ENCODE measurements at places on chromosomes 6 and 20.

DNA sequence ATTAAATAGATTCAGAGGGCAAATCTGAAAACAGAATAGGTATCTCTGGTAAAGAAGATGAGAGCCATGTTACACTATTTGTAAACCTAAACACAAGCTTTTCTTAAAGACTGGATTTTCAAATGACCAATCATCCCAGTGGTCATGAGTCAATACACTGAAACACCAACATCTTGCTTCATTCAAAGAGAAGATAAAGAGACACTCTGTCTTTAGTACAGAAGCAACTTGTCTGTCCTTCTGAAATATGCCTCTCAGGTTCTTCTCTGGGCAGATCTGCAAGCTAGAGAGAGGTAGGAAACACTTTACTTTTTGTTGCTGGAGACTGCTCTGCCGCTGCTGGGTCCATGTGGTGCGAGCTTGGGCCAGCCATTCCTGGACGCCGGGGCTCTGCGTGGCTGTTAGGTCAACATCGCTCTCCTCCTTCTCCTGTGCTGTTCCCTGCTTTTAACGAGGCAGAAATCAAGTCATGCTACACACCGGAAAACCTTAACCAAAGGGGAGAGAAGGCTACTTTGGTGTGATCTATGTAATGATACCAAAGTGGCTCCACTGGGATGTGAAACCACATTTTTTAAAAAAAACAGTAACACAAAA is 368.2 kb downstream of the SYNE1 start:
- no peak for DNase-seq

DNA sequence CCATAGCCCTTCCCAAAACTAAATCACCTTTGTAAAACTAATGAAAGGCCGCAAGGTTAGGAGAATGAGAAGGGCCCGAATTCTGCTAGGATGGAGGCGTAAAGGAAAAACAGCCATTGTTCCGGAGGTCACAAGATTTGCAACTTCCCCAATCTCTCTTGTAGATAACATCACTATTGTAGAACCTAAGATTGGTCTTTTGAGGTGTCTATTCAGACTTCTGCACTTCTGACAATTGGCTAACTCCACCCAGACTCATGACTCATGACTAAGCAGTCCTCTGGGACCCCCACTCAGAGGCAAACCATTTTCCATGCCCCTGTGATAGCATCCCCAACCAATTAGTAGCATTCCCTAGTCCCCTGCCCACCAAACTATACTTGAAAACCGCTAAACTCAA is 210.5 kb upstream of the SHLD1 start:
- no peak for DNase-seq

GRCh38 chr20:41509316-41510200 is 108.6 kb downstream of the CHD6 start:
- DNase-seq, result no peak

- DNase-seq, result no peak
Observed at GRCh38 chr6:91608428-91608827, 1021.6 kb upstream of the MAP3K7 start.

DNA sequence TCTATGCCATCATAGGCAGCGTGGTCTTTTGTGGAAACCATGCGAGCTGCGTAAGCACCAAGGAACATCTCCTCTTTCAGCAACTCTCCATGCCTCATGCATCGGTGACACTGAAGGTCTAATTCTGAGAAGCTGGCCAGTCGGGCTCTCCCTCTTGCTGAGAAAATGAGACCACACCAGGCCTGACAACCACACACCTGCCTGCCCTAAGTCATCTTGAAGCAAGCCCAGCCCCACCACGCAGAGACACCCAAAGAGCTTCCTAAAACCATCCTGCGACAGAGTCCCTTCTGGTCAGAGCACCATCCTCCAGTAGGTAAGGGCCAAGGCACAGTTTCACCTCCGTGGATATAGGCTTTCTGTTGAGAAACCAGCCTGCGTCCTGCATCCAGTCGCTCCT is 26.6 kb downstream of the PREX1 start:
- DNase-seq, result no peak

GRCh38 chr20:47392015-47392720 is 35.7 kb upstream of the ZMYND8 start:
- no peak for DNase-seq

- peak; percentile 90 for DNase-seq
Observed at GRCh38 chr6:3456898-3457709, at the start of gene SLC22A23. TSS of gene SLC22A23 (minus strand) at chr6:3457050. CDS start at chr6:3456559, 491 bp downstream.

DNA sequence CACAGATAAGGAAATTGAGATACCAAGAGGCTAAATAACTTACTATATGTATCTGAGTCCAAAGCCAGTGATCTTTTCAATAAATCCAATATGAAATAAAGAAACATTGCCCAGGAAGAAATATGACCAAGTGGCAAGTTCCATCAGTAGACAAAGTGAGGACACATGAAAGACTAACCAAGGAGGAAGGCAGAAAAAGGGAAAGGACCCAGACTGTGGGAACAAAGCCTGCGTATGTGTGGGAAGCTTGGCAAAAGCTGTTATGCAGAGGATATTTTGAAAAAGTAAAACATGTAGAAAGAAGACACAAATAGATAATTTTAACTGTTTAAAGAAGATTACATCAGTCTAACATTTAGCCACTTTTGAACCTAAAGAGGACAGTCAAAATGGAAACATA is 264.4 kb upstream of the PRDM1 start:
- DNase-seq, result no peak

DNA sequence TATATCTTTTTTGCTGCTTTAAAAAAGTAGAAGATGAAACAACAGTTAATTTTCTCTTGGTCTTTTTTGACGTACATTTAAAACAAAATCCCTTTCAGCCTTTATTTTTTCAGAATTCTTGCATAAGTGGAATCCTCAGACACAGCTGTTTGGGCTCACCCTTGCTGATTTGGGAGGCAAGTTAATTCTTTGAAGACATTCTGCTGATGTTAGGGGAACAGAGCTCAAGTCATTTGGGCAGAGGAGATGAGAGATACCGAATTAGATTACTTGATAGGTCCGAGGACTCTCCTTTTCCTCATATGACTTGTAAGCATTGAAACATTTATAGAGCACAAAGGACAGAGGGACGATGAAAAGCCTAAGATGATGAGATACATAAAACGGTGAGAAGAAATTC is 567.9 kb upstream of the CITED2 start:
- DNase-seq, result no peak

DNA sequence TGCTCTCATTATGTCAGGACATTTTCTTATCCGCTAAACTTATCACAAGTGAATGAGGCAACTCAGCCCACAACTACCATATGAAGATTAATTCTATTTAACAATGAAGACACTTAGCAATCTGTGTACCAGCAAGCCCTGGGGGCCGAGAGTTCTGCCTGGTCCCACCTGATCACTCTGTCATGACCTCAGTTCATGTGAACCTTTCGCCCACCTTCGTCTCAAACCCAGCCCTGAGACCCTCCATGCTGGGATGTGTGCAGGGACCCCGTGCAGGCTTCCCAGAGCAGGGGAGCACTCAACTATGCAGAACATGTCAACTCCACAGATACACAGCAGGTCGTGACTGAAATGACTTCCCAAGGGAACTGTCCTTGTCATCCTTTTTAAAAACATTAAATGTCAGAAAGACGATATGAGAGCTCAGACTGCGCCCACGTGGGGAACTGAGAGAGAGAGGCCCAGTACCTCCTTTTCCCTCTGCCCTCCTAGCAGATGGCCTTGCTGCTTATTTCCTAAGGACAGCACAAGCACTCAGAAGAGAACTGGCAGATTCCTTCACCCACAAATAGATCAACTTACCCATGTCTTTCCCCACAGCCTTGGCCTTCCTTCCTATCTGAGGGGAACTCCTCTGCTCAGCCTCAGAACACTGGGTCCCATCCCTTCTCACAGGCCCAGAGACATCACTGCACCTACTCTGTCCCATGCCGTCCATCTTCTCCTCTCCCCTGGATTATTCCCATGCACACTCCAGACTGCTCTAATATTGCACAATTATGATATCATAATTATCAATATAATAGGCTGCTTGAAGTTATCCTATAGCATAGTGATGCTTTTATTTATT is 11.5 kb downstream of the ABHD12 start:
- DNase-seq, result no peak
